NCI-H1694 treated with DMSO at 0.1 percent for 48 hours (cell line): ENCODE measurements at places on chromosomes 6 and 20.

DNA sequence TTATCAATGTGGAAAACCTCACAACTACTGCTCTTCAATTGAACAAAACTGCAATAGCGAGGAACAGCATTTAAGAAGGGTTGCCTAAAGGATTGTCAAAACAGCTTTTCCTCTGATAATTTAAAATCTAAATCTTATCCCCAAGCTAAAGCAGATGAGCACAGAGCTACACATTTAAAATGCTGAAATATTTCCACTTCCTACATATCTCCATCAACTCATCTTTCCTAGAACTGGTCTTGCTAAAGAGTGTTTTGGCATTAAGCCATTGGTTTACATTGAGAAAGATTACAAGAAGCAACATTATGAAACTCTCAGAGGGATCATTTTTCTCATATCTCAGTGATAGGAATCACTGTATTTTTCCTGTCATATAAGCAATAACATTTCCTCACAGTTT, 3.6 kb downstream of the OR10C1 start:
- DNase-seq: no peak

- DNase-seq: no peak
Observed at GRCh38 chr6:1075444-1075843, 236.5 kb upstream of the FOXQ1 start.

DNA sequence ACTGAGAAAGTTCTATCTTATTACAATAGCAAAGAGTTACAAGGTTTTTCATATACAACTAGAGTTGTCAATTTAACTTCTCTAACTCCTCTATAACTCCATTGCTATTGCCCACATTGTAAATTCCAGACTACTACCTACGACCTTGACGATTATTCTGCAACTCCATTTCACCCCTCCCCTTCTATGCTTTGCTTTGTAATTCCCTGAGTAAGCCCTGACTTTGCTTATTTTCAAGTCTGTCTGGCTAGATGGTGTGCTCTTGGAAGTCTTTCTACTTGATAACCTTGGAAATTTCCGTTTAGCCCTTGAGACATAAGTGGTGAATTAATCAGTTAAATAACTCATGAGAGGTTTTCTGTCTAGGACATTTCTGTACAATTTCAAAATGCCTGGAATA, 161.4 kb downstream of the C6orf58 start:
- DNase-seq: no peak

DNA sequence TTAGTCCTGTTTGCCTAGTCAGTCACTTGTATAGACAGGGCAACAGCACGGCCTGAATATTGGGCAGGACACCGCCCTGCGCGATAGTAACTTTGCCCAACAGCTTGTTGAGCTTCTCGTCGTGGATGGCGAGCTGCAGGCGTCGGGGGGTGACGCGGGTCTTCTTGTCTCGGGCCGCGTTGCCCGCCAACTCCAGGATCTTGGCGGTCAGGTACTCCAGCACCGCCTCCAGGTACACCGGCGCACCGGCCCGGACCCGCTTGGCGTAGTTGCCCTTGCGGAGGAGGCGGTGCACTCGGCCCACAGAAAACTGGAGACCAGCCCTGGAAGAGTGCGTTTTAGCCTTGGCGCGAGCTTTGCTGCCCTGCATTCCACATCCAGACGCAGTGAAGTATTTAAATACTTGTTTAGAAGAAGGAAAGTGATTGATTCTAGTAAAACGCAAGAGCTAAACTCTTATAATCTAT, 92.8 kb upstream of the BTN3A2 start:
- no peak for DNase-seq

DNA sequence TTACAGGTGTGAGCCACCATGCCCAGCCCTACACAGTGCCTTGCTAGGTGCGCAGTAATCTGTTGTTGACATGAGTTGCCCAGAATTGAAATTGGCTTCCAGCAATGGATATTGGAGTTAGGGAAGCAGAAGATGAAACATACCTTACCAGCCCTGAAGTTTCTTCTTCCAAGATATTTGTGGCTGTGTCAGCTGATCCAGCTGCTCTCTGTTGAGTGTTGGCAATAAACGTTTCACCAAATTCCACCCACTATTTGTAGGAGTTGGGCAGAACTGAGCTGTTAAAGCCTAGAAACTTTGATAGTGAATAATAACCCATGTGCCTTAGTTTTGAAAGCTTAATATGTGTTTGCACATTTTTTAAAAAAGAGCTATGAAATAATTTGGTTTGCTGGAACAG, 218.2 kb upstream of the SNX9 start:
- DNase-seq: no peak

DNA sequence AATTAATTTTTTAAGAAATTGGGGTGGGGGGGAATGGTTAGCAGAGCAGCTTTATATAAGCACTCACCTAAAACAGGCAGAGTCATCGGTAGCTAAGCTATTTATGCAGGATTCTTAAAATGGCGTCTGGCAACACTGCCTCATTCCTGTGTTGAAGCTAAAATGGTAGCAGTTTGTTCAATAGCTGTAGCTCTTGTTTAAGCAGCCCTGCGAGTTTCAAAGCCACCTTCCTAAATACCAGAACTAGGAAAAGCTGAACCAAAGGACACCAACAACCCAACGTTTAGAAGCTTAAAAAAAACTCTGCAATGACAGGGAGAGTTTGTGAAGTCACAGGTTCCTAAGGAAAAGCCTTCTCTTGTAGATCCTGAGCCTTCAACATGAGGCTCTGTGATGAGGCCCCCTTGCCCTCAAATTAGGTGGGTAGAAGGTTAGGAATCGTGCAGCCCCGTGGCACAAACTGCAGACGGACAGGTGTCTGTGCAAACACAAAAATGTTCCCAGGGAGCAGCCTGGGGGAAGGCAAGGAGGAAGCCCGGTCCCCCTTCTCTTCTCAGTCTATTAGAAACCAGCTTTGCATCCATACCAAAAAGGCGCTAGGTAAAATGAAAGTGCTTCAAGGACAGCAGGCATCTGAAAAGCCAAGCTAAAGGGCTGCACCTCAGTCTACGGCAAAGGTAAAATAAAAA, 4.7 kb downstream of the ZMYND8 start:
- peak; percentile 15 for DNase-seq

DNA sequence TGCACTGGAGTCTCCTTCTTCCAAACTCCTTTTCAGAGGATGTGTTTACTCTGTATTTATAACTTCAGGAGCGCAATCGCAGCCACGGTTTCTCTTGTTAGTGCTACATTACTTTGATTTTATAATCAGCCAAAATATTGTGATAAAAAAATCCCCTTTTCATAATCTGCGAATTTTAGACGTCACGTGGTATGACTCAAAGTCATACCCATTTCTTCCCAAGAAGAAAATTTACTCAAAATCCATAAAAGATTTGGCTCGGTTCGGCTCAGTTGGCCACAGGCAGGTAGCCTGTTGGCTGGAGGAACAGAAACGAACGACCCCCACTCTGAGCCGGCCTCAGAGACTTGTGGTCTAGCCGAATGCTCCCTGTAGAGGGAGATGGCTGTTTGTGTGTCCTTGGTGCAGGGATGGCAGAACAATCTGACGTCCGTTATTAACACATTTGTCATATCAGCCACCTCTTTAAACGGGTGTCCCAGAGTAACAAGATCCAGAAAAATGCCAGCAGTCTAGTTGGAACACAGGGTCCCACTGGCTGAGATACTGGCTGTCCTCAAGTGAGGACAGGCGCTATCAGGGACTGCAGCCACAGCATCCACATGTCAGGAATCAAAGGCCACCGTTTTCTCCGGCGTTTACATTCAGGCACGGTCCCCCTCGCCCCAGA, 247.6 kb downstream of the DLL1 start:
- DNase-seq: no peak

DNA sequence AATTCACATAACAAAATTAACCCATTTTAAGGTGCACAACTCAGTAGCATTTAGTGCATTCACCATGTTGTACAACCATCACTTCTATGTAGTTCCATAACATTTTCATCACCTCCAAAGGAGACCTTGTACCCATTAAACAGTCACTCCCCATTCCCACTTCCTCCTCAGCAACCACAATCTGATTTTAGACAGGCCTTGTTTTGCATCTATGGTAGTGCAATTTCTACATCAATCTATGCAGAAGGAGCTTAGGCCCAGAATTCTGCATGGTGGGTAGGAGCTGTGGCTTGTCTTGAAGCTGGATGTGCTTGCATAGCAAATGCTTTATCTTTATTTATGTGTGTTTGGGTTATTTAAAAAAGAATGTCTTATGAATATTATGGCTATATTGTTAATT, 13.5 kb upstream of the HLA-DQA1 start:
- no peak for DNase-seq

GRCh38 chr6:71707059-71707458, 179.3 kb upstream of the RIMS1 start:
- no peak for DNase-seq

DNA sequence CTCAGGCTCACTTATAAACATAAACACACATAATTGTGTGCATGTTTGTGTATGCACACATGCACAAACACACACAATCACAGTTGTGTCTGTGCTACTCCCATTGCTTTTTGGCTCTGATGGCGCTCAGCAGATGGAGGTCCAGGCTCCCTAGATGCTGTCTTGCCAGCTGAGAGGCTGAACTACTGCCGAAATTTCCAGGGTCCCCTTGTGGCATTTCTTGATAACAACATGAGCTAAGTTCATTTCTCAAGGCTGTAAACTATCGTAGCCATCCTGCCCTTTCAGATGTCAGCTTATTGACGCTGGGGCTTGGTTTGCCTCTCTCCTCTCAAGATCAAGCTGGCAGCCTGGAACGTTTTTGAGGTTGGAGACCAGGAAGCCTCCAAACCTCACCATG, 313.9 kb upstream of the RNF24 start:
- no peak for DNase-seq

- no peak for DNase-seq
Observed at GRCh38 chr6:95117236-95117635, 460.1 kb upstream of the MANEA start.

- peak; percentile 10 for DNase-seq
Observed at GRCh38 chr20:10093087-10093591, 58.4 kb downstream of the ANKEF1 start.

DNA sequence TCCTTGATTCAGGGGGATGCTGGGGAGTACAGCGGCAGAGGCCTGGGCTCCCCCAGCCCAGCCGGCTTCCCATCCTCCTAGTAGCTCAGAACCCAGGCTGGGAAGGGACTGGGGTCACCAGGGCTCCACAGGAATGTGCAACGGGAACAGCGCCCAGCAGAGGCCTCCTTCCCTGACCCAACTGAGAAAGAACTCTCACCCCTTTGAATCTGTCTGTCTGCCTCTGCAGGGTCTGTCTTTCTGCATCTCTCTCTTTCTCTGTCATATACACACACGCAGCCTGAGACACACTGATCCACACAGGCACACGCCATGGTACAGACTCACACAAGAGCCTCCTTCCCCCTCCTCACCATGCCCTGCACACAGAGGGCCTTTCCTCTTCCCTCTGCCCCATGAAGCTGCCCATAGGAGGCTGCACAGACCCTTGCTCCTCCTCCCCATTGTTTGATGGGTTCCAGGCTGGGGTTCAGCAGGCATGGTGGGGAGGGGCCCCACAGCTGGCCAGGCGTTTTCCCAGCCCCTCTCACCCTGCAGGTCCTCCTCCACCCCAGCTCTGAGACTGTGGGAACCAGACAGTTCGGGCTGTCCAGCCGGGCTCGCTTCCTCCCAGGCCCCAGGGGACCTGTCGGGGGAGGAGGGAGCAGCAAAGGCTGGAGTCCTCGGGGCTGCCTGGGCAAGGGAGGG, 2.8 kb downstream of the FOXS1 start:
- DNase-seq: no peak
